ENCODE measurements at places on chromosomes 11 and 22.

DNA sequence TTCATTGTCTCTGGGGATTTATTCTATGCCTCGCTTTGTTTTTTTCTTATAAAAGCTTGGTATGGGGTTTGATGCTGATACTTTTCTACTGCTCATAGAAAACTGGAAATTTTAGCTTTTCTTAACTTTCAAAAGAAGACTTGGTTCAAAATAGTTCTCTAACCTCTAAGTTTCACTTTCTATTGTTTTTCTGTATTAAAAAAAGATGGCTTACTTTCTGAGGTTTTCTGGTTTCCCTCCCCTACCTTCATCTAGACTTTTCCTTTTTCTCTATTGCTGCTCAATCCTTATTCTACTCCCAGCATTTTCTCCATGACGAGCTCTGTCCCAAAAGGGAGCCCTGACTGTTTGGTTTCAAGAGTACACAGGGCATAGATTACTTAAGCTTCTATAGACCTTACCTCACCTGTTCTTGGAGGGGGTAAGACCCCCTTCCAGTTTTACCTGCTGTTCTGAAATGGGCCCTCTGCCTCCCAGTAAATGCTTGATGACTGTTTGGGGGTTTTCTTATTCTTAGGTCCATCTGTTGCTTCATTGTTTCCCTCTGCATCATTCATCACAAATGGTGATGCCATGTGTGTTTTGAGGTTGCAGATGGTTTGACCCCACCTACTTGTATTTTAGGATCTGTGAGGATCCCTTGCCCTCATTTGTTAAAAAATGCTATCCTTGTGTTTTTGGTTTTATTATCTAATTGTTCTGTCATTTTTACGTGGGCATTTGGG lies 29.5 kb downstream of the DNHD1 start:
- no peak for DNase-seq

GRCh38 chr11:45543808-45544422 lies 121.5 kb downstream of the CHST1 start:
- DNase-seq: no peak

DNA sequence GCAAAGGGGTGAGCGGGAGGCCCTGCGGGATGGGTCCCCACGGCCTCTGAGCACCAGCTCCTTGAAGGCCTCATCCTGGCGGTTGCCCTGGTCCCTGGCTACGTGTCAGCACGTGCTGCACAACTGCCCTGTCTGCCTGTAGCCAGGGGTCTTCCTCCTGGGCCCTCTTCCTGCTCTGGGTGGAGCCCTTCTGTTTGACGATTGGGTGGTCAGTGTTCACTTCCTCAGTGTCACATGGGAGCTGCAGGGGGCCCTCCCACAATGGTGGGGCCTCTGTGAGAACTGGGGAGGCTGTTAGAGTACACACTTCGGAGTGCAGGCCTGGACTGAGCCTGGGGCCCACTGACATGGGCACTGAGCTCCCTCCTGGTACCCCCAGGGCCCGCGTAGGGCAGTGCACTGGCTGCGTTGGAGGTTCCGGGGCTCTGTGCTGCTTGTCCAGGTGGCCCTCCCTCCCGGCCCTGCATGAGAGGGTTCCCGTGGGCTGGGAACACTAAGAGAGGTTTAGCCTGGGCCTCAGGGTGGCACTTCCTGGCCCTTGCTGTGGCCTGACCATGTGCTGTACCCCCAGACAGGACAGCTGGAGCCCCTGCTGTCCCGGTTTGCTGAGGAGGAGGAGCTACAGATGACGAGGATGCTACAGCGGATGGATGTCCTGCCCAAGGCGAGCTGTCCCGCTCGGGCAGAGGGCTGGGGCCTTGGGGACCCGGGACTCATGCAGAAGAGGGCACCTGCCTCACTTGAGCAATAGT lies 13.8 kb downstream of the DGCR6L start:
- no peak for DNase-seq

GRCh38 chr22:38120359-38121110 lies 10.1 kb upstream of the BAIAP2L2 start:
- no peak for DNase-seq

- DNase-seq: no peak
These were observed 407.4 kb downstream of the LRRC4C start for GRCh38 chr11:41051919-41052635.

Data from stimulated activated CD4-positive, alpha-beta T cell treated with anti-CD3 and anti-CD28 coated beads, Interleukin-15, amount 100 ng/mL, for 1 hour (primary cell).